ENCODE measurements at places on chromosomes 7 and 10.

- DNase-seq: no peak
These were observed 55.3 kb upstream of the ZMIZ1 start for GRCh38 chr10:79013406-79013987.

- DNase-seq: no peak
These were observed 14.1 kb downstream of the CUL1 start for GRCh38 chr7:148712678-148713329.

DNA sequence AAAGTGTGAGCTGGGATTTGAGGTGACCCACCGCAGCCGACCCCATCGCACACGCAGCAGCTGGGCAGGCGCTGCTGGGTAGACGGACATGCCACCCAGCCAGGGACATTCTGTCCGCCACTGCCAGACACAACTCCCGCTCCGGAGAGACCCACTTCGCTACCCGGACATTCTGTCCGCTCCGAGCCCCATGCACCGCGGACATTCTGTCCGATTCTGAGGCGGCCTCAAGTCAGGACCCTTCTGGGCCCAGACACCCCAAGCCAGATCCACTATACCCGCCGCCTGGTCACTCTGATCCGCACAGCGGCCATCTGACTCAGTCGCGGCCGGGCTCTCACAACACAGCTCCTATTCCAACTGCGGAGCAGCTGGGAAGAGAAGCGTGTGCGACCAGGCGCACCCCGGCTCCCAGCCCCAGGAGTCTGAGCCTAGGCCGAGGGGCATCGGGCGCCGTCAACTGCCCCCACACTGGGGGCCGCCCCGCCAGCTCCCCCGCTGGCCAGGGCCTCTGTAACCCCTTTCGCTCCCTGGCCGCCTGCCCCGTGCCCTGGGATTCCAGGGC, 763 bp downstream of the PITX3 start:
- DNase-seq: no peak

DNA sequence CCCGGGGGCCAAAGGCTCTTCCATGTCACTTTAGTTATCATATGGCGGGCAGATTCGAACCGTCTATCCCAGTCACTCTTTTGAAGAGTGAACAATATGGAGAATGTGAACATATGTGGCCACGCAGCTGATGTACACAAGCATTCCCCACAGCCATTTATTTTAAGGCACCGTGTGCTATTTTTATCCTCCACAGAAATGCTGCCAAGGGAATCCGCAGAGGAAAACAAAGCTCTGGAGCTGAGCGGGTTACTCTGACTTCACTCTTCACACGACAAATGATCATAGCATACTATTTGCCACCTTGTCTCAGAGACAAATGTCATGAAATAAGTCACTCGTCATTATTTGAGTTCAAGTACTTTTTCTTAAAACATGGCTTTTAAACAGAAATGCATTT, 100.3 kb downstream of the CTBP2 start:
- DNase-seq: no peak

DNA sequence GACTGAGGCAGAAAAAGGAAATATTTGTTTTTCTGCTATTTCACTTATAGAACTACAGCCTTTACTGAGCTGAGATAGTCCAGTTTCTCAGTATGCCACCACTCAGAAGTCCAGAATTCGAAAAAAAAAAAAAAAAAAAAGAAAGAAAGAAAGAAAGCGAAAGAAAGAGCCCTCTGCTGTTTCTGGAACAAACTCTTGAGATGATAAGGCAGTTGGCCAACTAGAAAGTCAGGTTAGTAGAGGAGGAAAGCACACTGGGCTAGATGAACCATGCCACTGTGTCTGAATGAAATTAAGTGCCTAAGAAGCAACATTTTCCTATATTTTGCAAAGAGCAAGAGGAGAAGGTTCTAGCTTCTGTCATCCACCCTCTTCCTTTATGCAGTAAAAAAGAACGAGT, 403.8 kb downstream of the SORCS3 start:
- no peak for DNase-seq

DNA sequence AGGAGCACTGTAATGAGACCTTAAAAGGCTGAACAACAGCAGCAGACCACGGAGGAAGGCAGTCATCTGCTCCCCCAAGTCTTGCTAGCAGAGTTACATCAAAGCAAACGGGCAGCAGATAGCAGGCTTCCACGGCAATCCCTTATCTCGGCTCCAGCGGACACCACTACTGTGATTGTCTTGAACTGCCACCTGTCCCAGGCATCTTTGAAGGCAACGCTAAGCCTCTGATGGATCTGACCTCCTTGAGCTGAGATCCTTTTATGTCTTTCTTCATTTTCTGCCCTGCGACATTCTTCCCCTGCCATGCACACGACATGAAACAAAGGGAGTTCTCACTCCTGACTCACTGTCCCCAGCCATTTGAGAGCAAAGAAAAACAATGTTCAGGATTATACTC, 111.7 kb downstream of the GLI3 start:
- no peak for DNase-seq

- DNase-seq: no peak
These were observed 302.1 kb upstream of the IMMP2L start for GRCh38 chr7:111864291-111864976.

DNA sequence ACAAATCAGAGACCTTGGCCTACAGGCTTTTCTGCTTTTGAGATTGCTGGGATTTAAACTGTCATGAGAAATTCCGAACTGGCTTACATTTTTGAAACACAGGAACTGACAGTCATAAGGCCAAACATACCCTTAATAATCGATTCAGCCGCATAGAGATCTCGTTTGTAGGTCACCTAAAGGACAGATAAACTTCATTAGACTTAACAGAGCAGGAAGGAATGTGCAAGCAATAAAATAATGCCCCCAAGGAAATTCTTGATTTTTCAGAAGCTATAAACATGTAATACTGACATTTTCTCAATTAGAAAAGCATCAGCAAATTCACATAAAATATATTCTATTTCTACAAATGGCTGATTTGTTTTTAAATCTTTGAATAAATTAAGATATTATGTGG, 120.0 kb downstream of the CRPPA start:
- no peak for DNase-seq

DNA sequence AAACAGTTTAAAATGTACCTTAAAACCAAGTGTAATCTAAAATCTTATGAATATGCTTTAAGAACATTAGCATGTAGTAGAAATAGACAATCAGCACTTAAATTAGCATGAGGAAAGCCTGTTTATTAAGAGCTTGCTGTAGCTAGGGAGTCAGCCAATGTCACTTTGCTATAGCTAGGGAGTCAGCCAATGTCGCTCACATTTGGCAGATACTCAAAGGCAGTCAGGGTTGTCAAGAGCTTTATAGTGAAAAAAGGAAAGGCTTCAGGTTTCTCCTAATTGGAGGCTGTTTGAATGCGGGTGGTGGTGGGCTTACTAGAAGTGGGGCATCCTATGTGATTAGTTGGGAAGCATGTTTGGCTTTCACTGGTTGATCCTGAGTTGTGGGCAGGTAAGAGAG, 226.2 kb upstream of the DGKB start:
- DNase-seq: no peak

GRCh38 chr10:11215471-11215870, 197.8 kb downstream of the CELF2 start:
- no peak for DNase-seq

DNA sequence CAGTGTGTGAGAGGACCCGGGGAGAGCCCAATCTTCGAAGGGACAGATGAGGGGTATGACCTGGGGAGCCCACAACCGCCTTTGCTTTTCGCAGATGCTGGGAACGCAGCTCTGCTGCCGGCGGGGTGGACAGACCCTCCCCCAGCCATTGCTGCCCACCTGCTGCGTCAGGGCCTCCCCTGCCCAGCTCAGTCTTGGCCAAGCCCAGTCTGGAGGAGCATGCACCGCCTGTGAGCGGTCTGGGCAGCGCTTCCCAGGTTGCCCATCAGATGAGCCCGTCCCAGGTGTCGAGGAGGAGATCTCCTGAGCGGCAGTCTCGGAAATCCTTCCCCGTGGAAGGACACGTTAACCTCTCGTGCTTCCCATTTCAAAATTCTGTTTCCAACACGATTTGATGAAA, 17.3 kb upstream of the AP5Z1 start:
- no peak for DNase-seq

GRCh38 chr10:132963430-132963960, 21.1 kb upstream of the CFAP46 start:
- no peak for DNase-seq

DNA sequence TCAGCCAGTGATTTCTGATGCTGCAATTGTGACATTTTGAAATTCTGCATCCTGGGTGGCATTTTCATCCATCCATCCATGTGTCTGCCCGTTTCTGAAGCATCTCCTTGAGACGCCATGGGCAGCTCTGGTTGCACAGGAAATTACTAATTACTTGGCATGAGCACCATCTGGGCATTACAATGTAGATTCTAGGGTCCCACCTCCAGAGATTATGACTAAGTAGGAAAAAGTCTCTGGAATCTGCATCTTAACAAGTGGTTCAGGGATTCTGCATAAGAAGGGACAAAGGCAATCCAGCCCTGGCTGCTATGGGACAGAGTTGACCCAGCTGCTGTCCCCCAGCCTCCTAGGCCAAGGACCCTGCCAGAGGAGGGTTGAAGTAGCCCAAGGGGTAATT, 65.3 kb downstream of the CUZD1 start:
- no peak for DNase-seq

GRCh38 chr7:50706469-50706937, 76.2 kb downstream of the GRB10 start:
- DNase-seq: no peak

- DNase-seq: no peak
These were observed 200.0 kb upstream of the MKI67 start for GRCh38 chr10:128326251-128326650.

DNA sequence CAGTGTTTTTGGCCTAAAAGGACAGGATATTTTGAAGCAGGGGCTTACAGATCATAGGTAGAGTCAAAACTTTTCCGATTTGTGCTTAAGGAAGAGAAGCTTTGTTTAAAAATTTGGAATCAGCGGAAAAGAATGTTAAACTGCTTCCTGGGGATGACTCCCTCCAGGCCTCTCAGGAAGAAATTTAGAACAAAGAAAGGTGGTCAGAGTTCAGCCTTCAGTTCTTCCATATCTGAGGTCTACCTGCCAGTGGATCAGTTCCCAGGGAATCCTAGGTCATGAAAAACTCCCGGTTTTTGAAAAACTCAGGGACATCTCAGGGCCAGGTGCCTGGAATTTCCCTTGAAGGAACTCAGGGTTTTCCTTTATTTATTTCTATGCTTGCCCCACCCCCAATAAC, 100.3 kb downstream of the MCU start:
- no peak for DNase-seq
